GM04503 (cell line): ENCODE measurements at places on chromosomes 13 and 19.

DNA sequence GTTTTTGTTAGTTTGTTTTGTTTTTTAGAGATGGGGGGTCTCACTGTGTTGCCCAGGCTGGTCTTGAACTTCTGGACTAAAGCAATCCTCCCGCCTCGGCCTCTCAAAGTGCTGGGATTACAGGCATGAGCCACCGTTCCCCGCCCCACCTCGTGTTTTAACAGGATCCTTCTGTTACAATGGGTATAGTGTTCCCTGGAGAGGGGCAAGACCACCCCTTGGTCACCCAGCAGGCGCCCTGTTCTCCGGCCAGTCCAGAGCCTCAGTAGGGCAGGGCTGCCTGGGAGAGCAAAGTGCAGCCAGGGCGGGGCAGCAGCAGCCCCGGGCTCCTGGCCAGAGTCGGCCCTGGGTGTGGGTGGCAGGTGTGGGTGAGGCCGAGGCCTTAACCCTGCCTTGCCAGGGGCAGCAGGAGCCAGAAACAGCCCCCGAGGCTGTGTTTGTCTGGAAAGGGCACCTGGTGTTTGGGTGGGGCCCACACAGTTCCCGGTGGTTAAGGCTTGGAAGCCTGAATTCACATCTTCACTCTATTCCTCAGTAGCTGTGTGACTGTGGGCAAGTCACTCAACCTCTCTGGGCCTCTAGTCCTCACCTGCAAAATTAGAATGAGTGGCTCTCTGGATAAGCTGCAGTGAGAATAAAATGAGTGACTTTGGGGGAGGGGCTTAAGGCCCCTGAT lies 7.2 kb downstream of the VASP start:
- DNase-seq = no peak

GRCh38 chr13:29511980-29512379 lies 83.5 kb downstream of the SLC7A1 start:
- no peak for DNase-seq

DNA sequence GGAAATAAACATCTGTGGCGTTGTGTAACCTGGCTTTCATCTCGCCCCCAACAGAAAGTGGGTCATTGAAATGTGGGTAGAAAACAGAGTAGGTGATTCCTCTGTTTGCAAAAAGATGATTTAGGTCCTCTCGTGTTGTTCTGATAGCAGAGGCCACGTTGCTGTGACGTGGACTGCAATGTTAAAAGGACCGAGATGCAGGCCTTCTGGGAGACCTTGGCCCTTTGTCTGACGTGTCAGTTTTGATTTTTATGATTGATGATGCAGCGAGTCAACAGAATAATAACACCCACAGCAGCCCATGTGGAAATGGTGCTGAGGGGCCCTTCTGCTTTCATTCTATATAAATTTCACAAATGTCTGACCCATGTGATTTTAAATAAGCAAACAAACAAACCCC lies 68.9 kb downstream of the FGF9 start:
- no peak for DNase-seq

DNA sequence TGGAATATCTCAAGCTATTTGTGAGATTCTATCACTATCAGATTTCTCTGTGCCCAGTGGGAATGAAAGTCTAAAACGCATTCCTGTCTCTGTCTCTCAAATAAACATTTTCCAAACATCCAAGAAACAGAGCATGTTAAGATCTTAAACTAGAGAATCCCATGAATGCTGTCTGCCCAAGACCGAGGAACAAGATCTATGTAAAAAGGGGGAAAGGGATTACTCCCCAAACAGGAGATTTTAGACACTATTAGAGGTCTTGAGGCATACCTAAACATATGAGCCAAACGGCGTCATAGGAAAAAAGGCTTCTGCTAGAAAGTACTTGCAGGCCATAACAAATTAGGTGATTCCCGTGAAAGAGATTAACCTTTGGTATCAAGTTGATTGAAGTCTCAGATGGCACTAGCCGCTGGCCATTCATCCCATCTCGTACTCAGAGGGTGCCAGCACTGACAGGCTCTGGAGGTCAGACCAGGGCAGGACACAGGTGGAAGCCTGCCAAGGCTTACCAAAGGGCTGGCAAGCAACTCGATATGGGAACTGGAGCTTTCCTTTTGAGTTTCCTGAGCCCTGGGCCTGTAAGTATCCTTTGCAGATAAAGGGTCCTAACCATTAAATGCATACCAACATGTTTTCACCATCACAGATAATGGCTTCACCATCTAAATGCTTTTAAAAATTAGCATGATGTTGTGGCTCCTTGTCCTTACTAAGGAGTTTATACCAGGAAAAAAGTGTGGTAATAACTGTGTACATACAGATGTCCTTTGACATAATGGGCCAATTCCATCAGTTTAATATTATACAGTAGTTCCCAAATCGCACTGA lies 225.2 kb downstream of the FOXO1 start:
- no peak for DNase-seq

DNA sequence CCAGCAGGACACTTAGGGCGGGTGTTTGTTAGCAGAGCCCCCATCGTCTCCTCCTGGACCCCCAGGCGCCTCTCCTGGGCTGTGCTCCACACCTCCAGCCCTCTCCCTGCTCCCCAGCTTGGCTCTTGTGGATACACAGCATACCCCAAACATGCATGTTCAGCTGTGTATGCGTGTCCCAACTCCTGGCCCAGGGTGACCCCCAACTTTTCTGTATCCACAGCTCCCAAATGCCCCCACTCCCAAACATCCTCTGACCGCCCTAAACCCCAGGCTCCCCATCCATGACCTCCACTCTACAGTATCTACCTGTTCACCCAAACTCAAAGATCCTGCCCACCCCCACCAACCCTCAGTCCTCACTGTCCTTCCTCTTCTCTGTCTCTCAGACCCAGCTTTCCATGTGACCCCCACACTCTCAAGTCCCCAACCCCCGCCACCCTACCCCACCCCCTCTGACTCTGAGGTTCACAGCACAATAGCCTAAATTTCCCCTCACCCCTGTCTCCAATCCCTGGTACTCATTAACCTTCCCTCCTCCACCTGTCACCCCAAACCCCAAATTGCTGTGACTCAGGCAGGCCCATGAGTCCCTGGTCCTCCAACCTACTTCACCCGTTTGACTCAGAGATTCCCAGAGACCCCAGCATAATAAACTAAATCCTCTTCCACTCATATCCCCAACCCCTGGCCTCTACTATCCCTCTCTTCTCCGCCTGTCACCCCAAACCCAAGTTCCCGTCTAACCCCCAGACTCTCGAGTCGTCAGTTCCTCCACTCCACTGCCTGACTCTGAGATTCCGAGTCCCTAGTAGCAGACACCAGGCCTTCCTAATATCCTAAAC lies 968 bp downstream of the UBE2M start:
- DNase-seq = no peak

DNA sequence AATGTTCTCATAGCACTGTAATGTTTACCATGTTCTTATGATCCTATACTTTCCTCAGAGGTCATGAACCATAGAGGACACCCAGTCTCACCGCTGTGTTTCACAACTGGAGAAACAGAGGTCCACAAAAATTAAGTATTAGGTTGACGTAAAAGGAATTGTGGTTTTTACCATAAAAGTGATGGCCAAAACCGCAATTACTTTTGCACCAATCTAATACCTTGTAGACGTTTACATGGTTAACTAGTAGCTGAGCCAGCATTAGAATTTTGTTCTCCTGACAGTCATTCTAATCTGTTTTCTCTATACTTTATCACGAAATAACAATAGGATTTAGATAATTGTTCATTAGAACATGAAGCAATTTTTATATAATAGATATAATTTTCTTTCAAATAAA lies 763.4 kb upstream of the ARGLU1 start:
- no peak for DNase-seq
